ENCODE measurements at places on chromosomes 7 and 10.

DNA sequence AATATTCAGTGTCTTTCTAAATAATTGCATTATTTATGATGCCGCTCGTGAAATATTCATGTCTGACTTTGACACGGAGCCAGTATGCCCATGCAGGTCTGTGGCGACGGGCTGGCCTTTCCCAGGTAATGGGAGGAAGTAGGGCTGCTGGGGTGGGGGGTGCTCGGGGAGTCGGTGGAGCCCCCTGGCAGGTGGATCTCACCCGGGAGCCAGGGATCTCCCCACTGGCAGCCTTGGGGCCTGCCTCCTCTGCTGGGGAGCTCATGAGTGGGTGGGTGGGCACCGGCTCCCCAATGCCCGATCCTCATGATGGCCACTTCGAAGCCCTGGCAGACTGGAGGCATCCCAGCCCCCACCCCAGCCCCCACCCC lies 52.8 kb downstream of the PWWP2B start:
- DNase-seq: no peak

- DNase-seq: no peak
Observed at GRCh38 chr10:1119501-1119900, 63.3 kb downstream of the WDR37 start.

DNA sequence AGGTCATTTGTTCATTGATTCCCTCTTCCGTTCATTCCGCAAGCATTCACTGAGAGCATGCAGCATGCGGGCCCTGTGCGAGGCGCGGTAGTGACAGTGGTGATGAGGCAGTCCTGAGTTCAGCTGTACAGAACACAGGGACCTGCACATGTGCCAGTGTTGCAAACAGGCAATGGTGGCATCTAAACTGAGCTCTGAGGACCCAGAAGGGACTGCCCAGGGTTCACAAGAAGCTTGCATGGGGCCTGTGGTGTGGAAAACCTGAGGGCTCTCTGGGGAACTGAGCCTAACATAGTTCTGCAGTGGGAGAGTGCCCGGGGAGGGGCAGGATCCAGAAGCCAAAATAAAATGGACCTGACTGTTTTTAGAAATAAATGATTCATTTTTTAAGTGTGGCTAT lies 13.2 kb downstream of the ZNF488 start:
- DNase-seq: no peak

- DNase-seq: no peak
Observed at GRCh38 chr10:70856454-70856853, 31.9 kb downstream of the PCBD1 start.
